Left colon (tissue), 2 donors: ENCODE measurements at places on chromosomes 12 and 14. TPM values are rescaled to one million over a fixed set of nuclear protein-coding genes. Genes with fewer than 3 reads are reported as not detected.

The GPRC5A gene
- total RNA-seq: 206 TPM

The FOXN3 gene
- 77.0 TPM for total RNA-seq

The LYZ gene
- 97.8 TPM for total RNA-seq

The ERG28 gene
- 27.7 TPM for total RNA-seq

The CLEC4D gene
- 0.15 TPM for total RNA-seq

The TMEM121 gene
- total RNA-seq: 0.37 TPM

The ACTR10 gene
- 52.9 TPM for total RNA-seq

The IKZF4 gene
- 5.0 TPM for total RNA-seq

The CLEC9A gene
- total RNA-seq: 0.39 TPM

The ZNF891 gene
- 1.6 TPM for total RNA-seq
